ENCODE measurements at places on chromosomes 2 and 18. TPM values are rescaled to one million over a fixed set of nuclear protein-coding genes. Genes with fewer than 3 reads are reported as not detected.

Gene CHRND
- not detected for total RNA-seq

Gene NLRC4
- total RNA-seq: 7.9 TPM

Gene KIAA2012
- not detected for total RNA-seq

Gene DYSF
- total RNA-seq: 54.1 TPM

Gene RMDN2
- 8.4 TPM for total RNA-seq

Gene ANO7
- 1.7 TPM for total RNA-seq

Gene FAM117B
- total RNA-seq: 3.3 TPM

Gene CCDC68
- total RNA-seq: 6.0 TPM

GRCh38 chr2:10717628-10718027 is 3.8 kb upstream of the ATP6V1C2 start:
- DNase-seq: no peak

DNA sequence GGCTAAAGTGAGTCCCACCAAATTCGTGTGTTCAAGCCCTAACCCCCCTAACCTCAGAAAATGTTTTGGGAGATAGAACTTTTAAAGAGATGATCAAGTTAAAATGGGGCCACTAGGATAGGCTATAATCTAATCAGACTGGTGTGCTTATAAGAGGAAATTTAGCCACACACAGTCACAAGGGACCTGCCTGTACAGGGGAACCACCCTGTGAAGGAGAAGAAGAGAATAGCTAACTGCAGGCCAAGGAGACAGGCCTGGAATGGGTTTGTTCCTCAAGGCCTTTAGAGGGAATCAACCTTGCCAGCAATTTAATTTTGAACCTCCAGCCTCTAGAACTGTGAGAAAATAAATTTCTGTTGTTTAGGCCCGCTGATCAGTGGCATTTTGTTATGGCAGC is 36.0 kb upstream of the TANK start:
- no peak for DNase-seq

DNA sequence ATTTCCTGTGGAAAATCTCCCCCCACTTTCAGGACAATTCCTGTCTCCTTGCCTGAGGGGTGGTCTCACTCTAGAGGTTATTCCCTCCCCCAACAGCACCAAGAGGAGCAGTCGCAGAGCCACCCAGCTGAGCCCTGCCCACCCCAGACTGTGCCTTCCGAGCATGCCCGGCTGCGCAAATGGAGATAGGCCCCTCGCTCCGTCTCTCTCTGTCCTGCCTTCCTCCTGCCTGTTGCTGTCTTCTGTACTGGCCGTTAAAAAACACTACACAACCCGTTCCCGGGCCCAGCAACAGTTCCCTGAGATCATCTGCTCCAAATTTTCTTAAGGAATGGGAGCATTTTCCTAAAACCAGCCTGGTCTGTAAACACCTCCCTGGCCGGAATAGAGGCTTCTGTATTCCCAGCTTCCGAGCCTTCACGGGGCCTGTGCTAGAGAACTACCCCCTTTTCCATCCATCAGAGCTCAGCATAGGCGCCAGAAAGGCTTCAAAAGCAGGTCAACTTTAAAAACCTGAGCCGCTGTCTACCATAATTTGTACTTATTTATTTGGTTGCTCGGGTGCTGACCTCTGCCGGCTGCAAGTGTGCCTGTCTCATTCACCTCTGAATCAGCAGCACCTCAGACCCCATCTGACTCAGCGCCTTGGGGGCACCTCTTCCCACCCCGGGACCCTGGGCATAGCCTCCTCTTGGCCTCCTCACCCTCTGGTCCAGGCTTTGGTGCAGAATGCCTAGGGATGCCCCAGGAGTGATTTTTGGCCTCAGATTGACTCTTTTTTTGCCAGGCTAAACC is 159.4 kb downstream of the PXDN start:
- DNase-seq: peak; percentile 73

- no peak for DNase-seq
Measured at GRCh38 chr18:59733421-59733820, 36.2 kb upstream of the CCBE1 start.

DNA sequence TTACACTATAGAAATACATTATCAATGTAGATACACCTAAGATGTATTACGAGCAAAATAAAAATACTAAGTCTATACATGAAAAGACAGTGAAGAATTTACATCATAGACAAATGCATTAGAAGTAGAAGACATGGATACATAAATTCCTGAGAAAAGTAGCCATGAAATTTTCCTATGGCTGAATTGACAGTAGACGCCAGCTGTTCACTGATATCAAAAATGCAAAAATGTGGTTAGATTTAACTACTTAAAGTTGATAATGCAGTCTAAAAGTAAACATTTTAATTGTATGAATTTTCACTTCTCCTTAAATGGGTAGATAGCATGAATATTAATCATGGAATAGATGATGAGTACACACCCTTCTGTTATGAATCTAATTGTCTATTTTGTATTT is 350.9 kb downstream of the ARHGAP15 start:
- DNase-seq: no peak

- no peak for DNase-seq
Measured at GRCh38 chr2:233866479-233866878, 1.7 kb downstream of the MSL3B start.

DNA sequence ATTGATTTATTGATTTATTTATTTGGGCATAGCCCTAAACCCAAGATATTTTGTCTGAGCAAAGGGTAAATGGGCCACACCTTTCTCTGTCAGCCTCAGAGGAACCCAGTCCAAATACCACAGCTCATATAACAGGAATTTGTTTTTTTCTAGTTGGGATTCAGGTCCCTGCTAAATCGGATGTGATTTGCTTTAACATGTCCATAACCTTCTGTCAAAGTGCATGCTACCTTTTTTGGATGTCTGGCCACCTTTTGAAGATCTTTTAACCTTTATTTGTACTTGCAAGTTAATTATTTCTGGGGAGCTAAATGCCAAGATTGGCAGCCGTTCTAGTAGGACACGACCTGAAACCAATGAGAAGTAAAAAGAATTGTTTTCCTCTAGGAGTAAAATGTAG is 303.2 kb upstream of the UBE2E3 start:
- no peak for DNase-seq

- DNase-seq: no peak
Measured at GRCh38 chr2:104487366-104487765, 366.5 kb upstream of the POU3F3 start.

All from mesenteric fat pad (tissue), 1 donor.